Stimulated activated naive CD8-positive, alpha-beta T cell treated with anti-CD3 and anti-CD28 coated beads, Interleukin-15, amount 100 ng/mL, for 72 hours (primary cell): ENCODE measurements at places on chromosomes 3 and 15.

- DNase-seq, result peak; percentile 37
These were observed 654 bp downstream of the RUBCN start for GRCh38 chr3:197736010-197736490.

DNA sequence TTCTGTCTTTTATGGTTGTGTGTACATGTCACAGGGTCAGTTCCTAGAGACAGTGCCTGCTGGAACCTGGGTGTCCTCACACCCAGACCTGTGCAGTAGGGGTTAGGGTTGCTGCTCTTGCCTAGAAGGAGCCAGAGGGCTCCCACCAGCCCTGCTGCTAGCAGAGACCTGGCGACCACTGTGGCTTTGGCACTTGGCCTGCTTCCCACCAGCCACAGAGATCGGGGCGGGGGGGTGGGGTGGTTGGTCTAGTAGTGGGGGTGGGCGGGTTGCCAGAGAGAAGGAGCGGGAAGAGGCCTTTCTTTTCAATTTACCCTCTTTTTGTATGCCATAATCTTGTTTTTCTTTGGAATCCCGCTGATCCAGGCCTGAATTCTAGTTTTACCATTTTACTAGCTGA is 29.4 kb downstream of the EEFSEC start:
- no peak for DNase-seq

- DNase-seq, result no peak
These were observed 122.0 kb downstream of the TFDP2 start for GRCh38 chr3:142027300-142027699.

DNA sequence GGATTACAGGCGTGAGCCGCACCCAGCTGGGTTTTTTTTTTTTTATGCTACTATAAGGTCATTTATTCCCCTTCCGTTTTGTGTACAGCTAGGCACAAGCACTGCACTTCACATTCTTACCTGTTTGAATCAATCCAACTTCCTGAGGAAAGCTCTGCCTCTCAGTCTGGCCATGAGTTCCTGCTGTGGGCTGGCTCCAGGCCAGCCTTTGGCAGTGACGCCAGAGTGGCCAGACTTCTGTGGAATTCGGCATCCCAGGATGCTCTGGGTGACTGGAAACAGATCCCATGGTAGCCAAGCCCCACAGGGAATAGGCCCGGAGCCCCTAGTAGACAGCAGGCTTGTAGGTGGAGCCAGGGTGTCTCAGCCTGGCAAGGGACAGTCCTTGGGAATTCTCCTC is 21.5 kb upstream of the TIMP4 start:
- no peak for DNase-seq
